Dermis blood vessel endothelial cell (primary cell): ENCODE measurements at places on chromosomes 2 and 18.

- DNase-seq: no peak
Measured at GRCh38 chr18:51235009-51235789, 37.7 kb upstream of the MEX3C start.

GRCh38 chr18:394987-395362, 105.5 kb downstream of the COLEC12 start:
- peak; percentile 6 for DNase-seq

DNA sequence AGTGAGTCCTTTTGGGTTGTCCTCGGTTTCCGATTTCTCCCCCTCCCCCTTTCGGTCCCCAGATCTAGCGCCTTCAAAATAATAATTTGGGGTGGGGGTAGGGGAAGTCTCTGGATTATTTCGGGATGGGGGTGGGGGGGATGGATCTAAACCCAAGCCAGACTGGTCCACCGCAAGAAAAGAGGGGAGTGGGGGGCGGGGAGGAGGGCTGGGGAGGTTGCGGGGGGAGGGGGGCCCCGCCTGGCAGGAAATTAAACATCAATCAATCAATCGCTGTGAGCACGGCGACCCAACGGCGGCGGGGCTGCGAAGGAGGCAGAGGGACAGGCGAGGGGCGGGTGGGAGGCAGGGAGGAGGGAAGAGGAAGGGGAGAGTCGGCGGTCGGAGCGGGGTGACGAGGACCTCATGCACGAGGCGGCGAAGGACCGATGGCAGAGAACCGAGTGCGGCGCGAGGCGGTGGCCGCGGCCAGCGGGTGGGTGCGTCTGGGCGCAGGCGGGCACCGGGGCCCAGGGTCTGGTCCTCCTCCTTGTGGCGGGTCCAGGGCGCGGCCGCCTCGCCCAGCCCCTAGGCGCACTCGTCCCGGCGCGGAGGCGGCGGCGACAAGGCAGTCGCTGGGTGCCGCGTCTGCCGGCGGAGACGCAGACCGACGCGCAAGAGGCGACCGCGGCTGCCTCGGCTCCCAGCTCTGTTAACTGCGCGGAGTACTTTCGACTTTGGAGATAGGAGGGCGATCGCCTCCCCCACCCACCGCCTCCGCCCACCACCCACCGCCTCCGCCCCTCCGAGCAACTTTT, 468 bp upstream of the SATB2 start:
- no peak for DNase-seq

DNA sequence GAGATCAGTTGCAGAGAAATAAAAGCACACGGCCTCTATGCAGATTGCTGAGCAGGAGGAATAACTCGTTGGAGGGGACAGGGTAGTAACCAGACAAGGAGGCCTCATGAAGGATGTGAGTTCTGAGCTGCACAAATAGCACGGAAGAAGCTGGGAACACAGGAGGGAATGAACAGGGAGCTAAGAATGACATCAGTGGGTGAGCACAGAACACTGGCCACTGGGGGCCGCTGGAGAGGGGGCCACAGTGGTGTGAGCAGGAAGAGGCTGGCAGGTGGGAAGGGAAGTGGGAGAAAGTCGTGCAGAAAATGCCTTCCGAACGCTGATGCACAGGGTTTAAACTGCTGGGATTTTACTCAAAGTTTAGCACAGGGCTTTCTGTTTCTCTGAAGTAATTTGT, 61.0 kb downstream of the ZAP70 start:
- peak; percentile 53 for DNase-seq

GRCh38 chr2:186894478-186894877, 45.5 kb upstream of the ZSWIM2 start:
- no peak for DNase-seq

GRCh38 chr2:75574106-75574505, 13.4 kb upstream of the EVA1A start:
- no peak for DNase-seq

GRCh38 chr2:46290078-46290477, 7.1 kb upstream of the EPAS1 start:
- no peak for DNase-seq
